ENCODE measurements at places on chromosomes 11 and 22.

DNA sequence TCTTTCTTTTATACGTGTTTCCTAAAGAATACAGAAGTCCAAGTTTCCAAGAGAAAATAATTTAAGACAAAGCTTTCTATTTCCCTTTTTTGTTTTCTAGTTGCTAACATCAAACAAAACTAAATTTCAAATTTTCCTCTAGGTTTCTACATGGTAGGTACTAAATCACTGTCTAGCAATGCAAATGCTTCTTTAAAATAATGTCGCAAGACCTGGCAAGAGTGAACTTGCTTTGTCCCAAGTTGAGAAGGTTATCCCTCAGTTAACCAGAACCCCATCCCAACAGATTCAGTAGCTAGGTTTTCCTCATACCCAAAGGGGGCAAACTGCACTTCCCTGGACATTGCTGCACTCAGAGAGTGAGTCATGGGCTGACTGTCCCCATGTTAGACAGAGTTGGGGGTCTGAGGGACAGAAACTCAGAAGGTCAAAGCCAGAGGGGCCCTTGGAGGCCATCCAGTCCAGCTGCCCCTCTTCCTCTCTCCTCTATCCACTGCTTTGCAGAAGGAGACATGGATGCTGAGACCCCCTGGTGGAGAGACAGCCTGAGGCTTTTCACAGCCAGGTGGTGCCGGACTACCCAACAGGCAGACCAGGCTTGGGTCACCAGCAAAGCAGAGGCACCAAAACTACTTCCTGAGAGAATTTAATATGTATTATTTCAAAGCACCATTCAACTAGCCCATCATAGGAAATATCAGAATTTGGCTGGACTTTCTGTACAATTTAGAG is 23.1 kb downstream of the OR2AT4 start:
- DNase-seq = no peak

DNA sequence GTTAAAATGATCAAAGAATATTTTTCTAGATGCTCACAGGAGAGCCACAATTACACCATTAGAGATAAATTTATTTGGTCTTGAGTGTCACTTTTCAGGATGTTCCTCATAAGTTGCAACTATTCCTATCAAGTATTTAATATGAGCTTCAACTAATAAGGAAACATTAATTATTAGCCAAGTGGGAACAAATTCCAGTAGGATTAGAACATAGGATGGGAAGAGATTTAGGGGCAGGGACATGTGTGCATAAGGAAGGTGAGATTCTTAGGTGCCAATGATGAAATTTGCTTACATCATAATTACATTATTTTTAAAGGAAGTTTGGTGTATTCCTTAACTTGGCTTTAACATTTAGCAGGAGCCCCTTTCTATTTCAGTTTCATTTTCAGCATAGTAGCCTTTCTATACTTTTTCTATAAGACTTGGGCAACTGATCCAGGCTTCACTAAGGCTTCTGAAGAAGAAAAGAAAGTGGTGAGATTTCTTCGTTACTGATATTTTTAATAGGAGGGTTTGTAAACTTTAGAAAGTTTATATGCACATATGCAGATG is 38.8 kb downstream of the CSRP3 start:
- DNase-seq = no peak

GRCh38 chr22:32482708-32483107 is 8.1 kb downstream of the FBXO7 start:
- DNase-seq = no peak

- DNase-seq = peak; percentile 35
Measured at GRCh38 chr22:23237201-23237798, 57.0 kb downstream of the BCR start.

DNA sequence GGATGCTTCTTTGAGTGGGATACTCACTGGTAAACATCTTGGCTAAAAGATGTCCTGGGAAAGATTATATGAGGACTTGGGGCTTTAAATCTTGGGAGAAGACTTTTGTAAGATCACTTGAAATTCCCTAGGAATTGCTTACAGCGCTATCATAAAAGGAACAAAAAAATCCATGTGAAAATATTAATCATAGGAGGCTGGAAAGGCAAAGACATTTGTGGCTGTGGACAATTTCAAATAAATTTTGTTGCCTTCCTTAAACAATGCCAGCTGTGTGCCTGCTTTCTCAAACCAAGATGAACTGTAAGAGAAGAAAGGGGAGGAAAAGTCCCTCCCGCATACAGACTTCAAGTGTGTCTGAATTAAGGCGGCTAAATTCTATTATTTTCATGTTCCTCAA is 75.6 kb downstream of the SNX19 start:
- no peak for DNase-seq

DNA sequence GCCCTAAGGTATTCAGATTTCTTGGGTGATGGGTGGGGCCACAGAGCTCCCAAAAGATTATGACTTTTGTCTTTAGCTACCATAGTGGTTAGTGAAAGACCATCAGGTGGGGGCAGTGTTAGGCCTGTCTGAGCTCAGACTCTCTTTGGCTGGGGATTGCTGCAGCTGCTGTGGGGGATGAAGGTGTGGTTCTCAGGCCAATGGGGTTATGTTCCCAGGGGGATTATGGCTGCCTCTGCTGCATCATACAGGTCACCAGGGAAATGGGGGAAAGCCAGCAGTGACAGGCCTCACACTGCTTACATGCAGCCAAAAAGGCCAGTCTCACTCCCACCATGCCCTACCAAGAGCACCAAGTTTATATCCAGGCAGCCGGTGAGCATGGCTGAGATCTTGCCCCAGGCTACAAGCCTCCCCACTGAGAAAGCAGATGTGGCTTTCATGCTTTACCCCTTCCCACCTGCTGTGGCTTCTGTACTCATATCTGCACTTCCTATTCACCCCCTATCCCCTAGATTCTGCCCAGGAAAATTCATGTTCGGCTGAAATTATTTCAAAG is 24.8 kb downstream of the CNTF start:
- no peak for DNase-seq

All from mucosa of gallbladder (tissue), 1 donor.